ENCODE measurements at places on chromosomes 12 and 14.

GRCh38 chr12:6047249-6048237, 76.9 kb downstream of the VWF start:
- DNase-seq = no peak

GRCh38 chr14:101399737-101400517, 161.4 kb upstream of the DIO3 start:
- DNase-seq = no peak

DNA sequence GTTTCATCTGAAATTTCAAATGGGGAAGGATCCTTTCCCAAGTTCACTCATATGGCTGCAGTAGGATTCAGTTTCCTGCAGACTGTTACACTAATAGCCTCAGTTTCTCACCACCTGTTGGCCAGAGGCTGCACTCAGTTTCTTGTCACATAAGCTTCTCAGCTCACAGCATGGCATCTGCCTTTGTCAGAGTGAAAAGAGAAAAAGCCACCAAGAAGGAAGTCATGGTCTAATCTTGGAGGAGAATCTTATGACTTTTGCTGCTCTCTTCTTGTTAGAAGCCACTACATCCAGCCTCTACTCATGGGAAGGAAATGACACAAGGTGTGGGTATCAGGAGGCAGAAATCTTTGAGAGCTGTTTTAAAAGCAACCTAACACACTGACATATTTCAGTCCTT, 39.4 kb upstream of the BTG1 start:
- no peak for DNase-seq

DNA sequence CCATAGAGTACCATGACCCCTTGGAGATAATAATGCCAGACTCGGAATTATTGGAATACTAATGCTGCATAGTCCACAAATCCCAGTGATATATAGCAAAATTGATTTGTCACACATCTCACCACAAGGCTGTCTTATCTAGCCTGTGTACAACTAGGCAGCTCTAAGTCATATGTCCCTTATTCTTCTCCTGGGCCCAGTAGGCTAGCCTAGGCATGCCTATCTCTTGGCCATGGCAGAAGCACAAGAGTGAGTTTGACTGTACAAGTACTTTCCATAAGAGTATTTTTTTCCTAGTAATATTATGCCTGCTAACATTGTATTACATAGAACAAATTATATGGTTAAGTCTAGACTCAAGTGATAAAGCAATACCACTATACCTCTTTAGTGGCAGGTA, 1122.1 kb upstream of the SEL1L start:
- DNase-seq = no peak

- no peak for DNase-seq
These were observed 58.8 kb upstream of the FBRSL1 start for GRCh38 chr12:132430838-132431774.

DNA sequence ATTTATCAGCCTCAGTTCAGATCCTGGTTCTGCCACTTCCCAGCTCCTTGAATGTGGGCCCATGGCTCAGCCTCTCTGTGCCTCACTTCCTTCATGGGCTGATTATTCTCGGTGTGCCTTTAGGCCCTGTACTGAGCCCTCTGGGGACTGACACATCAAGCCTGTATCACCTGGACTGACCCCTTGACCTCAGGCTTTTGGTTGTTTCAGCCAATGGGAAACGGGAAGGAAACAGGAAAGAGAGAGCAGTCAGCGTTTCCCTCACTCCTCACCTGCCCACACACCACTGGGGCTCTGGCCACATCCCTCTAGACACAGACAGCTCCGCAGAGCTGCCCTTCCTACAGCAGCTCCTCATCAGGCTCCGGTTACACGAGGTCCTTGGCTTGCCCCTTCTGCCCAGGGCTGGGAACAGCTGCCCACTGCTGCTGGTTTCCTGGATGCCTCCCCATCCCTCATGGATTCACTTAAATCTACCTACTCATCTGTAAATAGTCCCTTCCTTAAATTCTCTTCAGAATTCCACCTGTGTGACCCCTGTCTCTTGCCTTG, 37.0 kb upstream of the ITPR2 start:
- no peak for DNase-seq
